Amygdala (tissue), 56 donors: ENCODE measurements at places on chromosomes 4 and X.

DNA sequence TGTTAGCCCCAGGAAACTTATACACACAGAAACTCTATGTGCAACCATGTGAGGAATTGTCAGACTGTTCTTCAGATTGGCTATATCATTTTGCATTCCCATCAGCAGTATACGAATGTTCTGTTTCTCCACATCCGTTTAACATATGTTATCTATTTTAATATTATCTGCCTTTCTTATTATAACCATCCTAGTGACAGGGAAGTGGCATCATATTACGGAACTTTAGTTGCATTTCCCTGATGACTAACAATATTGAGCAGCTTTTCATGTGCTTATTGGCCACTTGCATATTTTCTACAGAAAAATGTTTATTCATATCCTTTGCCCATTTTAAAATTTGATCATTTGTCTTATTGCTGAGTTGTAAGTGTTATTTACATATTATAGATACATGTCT is 36.5 kb upstream of the IL15 start:
- no peak for DNase-seq

DNA sequence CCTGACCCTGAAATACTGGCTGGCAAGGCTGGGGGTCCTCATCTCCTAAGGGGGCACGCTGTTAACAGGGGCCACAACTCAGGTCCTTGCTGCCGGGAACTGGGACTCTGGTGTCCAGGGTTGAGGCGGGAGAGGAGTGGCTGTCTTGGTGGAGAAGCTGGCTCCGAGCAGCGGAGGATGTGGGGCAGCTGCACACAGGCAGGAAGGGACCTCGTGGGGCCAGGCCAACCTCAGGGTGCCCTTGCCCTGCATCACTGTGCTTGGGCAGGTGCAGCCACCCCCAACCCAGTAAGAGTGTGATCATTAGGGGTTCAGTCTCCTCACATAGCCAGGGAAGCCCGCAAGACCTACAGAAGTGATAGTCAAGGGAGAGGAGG is 12.6 kb upstream of the PDE6B start:
- no peak for DNase-seq

DNA sequence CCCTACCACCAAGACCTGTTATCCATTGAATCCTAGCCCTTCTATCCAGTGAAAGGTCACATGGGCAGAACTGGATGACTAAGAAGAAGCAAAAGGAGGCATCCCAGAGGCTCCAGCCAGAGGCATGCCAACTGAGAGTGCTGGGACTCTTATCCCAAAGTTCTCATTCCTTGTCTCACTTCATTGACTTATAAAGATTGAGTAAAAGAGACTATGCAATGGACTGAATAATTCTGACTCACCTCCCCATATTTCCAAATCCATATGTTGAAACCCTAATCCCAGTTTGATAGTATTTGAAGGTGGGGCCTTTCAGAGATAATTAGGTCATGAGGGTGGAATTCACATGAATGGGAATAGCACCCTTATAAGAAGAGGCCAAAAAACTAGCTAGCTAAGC is 131.4 kb downstream of the COL25A1 start:
- DNase-seq, result no peak

GRCh38 chr4:33924239-33924638 is 2320.1 kb downstream of the ARAP2 start:
- no peak for DNase-seq

DNA sequence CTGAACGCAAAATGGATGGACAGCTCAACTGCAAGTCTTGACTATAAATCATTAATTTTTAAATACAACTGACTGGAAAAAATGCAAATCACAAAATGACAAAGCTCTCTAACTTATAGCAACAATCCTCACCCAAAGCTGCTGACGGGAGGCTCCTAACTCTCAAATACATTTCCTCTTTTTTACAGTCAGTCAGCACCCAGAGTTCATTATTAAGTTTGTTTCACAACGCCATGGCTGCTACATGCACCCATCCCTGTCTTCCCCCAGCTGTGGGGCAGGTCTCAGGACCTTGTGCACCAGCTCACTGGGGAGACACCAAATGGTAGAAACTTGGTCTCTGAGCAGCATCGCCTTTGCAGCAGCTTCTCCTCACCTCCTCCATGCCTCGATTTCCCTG is 97.6 kb downstream of the SLC34A2 start:
- DNase-seq, result no peak

GRCh38 chr4:7968262-7968896 is 28.7 kb upstream of the AFAP1 start:
- no peak for DNase-seq

DNA sequence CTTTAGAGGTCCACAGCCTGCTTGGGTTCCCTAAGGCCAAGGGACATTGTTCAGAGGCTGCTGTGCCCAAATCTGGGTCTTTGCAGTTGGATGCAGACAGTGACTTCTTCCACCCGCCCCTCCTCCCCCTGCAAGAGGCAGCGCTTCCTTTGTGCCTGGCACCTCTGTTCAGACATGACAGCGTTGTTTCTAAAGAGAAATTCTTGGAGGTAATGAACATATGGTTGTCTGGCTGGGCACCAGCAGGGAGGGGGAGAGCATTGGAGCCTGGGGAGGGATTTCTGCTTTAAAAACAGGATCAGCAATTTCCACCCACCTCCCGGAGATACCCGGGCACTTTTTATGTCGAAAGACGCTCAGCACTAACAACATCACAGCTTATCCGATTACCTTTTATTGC is 51.5 kb downstream of the PSAPL1 start:
- no peak for DNase-seq

GRCh38 chr4:39899291-39899690 is 78.4 kb downstream of the PDS5A start:
- no peak for DNase-seq

DNA sequence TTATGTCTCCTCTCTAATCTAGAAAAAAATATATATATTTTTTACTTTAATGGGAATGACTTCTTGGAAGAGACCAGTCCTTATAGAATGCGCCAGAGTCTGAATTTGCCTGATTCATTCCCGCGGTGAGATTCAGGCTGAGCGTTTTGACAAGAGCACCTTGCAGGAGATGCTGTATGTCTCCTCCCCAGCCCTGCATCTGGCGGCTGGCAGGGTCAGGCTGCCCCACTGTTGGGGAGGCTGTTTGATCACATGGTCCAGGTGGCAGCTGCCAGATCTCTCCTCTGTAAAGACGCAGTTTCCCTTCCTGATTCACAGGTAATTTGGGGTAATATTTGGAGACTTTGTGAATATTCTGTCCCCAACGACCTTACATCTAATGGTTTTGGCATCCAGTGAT is 9.7 kb downstream of the PDZD4 start:
- no peak for DNase-seq

DNA sequence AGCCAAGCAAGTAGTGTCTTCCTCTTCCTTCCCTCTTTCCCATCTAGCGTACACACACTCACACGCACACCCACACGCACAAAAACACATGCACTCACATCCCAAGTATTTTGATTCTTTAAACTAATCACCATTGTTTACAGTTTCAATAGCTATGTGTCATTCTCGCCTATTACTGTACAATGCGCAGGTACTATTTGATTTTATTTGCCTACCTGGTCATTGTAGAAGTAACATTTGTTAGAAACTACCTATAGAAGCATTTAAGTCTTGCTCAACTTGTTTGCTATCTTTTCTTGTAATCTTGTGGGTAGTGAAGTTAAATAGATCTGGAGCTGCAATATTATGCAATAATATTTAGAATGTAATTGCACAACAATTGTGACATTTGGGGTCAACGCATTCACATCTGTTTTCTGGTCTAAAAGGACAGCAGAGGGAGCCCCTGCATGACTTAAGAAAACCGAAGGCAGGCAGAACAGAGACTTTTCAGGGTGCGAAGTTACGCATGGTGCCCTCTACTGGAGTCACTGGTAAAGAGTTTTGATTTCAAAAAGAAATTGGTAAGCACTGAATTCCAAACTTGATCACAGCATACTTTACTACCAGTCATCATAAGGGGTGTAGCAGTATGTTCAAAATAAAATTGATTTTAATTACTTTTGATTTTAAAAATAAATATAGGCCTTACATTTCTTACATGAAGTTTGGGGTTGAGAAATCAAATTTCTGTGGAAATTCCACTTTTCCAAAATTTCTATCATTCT is 503.3 kb upstream of the FAM241A start:
- DNase-seq, result peak; percentile 38

GRCh38 chr4:66885501-66886165 is 659.7 kb downstream of the CENPC start:
- DNase-seq, result no peak

DNA sequence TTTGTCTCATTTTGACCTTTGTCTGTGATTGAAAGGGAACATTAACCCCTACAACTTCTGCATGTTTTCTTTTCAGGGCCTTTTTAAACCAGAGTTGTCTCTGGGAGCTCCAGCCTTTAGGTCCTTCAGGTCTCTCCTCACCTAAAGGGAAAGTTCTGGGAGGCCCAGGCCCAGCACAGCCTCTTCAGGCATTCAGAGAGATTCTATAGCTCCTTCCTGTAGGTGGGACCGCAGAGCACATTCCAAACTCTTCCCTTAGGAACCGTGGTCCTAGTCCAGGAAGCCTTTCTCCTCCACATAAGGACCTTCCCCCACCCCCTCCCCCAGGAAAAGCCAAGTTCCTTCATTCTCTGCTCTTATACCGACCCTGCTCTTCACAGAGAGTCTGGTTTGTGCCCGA is 14.9 kb downstream of the NKX6-1 start:
- DNase-seq, result no peak

GRCh38 chr4:139617702-139618490 is 47.7 kb upstream of the MGST2 start:
- DNase-seq, result no peak

- no peak for DNase-seq
Observed at GRCh38 chrX:99398545-99398944, 1011.5 kb downstream of the PCDH19 start.

GRCh38 chr4:54913751-54914526 is 211.5 kb downstream of the KDR start:
- DNase-seq, result no peak

DNA sequence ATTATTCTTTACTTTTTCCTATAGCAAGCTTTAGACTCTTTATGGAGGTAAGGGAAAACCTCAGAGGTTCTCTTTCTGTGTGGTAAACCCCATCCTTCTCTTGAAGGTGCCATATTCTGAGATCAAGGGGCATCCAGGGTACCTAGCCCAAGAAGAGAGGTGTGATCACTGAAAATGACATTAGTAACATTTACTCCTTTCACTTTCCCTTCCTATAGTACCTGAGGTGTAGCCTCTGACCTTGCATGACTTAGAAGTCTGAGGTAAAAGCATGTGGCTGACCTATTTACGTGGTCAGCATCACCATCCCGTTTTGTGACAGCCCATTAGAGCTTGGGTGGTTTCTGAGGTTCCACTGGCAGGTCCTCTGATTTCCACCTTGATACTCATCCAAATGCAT is 25.7 kb downstream of the SGMS2 start:
- DNase-seq, result no peak

- no peak for DNase-seq
Observed at GRCh38 chr4:86330961-86331742, 28.7 kb downstream of the MAPK10 start.

DNA sequence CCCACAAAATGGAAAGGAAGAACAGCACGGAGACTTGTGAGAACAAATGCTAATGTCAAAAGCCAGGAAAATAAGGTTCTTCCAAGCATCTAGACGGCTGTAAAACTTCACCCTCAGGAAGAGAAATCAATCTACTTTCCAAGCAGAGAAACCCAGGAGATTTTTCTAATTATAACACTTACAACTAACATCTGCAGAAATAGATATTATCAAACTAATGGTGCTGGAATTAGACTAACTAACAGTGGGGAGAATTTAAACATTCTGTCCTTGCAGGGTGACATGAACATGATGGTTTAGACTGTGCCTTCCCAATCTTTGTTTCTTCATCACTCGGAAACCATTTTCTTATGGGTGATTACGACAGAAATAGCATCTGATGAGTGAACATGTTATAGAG is 40.3 kb downstream of the SOD3 start:
- DNase-seq, result no peak

DNA sequence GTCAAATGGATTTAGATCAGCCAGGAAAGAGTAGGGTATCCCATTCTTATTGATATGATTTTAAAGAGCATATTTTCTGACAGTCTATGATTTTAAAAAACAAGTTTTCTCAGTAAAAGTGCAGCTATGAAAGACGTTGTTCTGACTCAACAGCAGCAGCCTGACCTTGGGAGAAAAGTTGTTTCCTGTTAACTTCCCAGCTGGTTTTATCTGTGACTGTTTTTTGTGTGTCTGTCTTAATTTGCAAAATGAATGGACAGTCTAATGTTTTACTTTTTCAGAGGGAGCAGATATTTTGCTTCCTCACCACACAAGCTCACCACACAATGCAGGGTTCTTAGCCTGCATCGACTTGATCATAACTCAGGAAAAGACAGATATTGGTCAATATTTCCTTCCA is 764 bp upstream of the MTHFD2L start:
- DNase-seq, result no peak

DNA sequence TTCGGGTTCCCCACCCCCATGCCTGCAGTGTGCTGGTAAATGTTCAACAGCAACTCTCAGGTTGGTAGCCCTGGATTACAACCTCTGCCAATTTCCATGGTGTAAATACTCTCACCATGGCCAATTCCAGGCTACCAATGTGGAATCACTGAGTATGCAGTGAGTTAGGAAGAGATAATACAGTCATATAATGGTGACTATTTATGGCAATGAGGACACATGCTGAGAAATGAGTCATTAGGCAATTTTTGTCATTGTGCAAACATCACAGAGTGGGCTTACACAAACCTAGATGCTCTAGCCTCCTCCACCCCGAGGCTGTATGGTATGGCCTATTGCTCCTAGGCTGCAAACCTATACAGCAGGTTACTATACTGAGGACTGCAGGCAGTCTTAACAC is 4.6 kb upstream of the CLDN24 start:
- DNase-seq, result no peak

GRCh38 chrX:154598656-154599055 is 13.7 kb downstream of the CTAG1A start:
- no peak for DNase-seq

- DNase-seq, result no peak
Observed at GRCh38 chr4:158428242-158428641, 93.4 kb upstream of the RXFP1 start.

DNA sequence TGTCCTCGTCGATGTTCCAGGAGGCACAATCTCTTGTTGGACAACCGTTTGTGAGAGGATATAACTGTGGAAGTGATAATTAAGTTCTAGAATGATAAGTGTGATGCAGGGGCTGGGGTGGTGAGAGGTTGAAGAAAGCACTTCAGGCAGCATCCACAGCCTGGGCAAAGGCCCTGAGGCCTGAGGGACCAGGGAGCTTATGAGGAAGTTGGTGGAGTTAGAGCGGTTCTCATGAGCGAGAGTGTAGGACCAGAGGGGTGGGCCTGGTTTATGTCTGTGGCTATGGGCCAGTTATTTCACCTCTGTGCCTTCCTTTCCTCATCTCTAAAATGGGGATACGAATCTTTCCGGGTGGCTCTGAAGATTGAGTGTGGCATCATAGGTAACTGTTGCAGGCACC is 2.7 kb downstream of the CCDC120 start:
- DNase-seq, result no peak

DNA sequence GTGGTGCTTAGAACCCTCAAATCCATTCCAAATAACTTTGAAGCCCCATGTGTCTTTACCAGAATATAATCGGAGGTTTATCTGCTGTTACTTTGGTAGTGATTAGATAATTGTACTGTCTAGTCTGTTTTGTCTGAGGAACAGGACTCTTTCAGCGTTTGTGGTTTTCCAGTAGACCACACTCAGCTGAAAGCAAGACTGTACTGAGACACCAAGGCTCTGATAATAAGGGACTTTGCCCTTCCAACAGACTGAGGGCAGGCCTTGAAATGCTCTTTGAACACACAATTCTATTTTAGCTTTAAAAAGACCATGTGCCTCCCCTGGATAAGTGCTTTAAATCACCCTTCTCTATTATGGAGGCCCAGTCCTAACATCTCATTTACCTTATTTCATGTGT is 76.1 kb downstream of the KLHL8 start:
- no peak for DNase-seq
